Activated T-helper 17 cell treated with anti-CD3 and anti-CD28 coated beads, Interleukin-2, amount 50 U/mL, for 72 hours (primary cell): ENCODE measurements at places on chromosomes 16 and 17.

GRCh38 chr16:525520-526180 is 1.9 kb upstream of the CAPN15 start:
- peak overlapping the region; percentile 98 for H3K27ac ChIP-seq
- peaks cover 32% of the 10 kb centered on the region for H3K36me3 ChIP-seq
- peaks cover 8% of the 10 kb centered on the region for H3K4me1 ChIP-seq

GRCh38 chr17:64081802-64082799 is 47.8 kb downstream of the ERN1 start:
- no peak overlapping the region for H3K4me3 ChIP-seq
- peak; percentile 83 for ATAC-seq
- H3K4me1 ChIP-seq = peaks cover 20% of the 10 kb centered on the region
- no peak overlapping the region for H3K27ac ChIP-seq

DNA sequence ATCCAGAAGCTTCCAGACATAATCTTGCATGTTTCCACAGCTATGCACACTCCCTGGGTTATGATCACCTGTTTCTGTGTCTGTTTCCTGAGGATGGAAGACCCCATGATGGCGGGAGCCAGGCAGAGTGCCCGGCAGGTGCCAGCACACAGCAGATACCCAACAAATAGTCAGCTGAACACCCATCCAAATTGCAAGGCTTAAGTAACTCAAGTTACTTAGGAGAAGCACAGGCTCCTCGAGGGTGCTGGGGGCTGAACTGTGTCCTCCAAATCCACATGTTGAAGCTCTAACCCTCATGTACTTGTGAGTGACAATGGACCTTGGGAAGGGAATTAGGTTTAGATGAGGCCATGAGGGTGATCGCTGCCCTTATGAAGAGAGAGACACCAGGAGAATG is 79.5 kb upstream of the DOC2B start:
- no peaks in the 10 kb centered on the region for H3K4me1 ChIP-seq
- H3K27ac ChIP-seq = no peak overlapping the region
- H3K4me3 ChIP-seq = no peak overlapping the region
- no peak for ATAC-seq
- H3K27me3 ChIP-seq = no peaks in the 10 kb centered on the region
- H3K36me3 ChIP-seq = no peaks in the 10 kb centered on the region

- H3K4me1 ChIP-seq = peaks cover 12% of the 10 kb centered on the region
- H3K27me3 ChIP-seq = no peaks in the 10 kb centered on the region
- peak within 1 kb of the TSS; percentile 82 for H3K4me3 ChIP-seq
Measured at GRCh38 chr16:30526137-30526822, at the start of gene ZNF768. Gene ZNF768, minus strand, starts transcription at chr16:30526566. Its CDS starts 153 bp downstream, at chr16:30526413.

DNA sequence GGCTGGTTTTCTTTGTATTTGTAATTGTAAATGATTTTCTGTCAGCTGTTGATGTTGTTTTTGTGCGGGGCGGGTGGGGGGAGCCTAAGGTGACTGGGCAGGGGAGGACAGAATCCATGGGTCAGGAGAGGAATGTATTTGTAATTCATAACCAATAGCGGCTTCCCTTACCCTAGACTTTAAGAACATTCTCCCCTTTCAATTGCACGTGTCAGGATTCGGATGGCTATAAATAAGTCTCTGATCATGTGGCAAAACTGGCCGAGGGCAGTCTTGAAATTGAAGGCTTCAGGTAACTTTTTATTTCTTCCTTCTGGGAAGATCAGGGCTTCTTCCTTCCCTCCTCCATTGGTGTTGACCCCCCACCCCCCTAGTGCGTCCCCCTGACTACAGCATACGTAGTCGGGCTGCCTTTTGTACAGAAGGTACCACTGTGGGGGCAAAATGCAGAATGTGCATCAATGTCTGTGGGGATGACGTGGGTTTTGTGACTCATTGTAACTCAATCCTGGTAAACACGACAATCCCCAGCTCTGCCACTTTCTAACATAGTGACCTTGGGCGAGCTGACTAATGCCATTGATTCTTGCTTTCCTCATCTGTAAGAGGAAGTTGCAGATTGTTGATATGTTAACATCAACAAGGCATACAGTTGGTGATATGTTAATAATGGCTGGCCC is 16.2 kb downstream of the MARCHF10 start:
- H3K4me3 ChIP-seq = no peak overlapping the region
- no peaks in the 10 kb centered on the region for H3K36me3 ChIP-seq
- H3K27ac ChIP-seq = no peak overlapping the region
- no peak for ATAC-seq

GRCh38 chr17:21542991-21543390 is 149.3 kb upstream of the KCNJ18 start:
- H3K27me3 ChIP-seq = no peaks in the 10 kb centered on the region
- H3K4me3 ChIP-seq = no peak overlapping the region
- H3K27ac ChIP-seq = no peak overlapping the region
- no peak for ATAC-seq
- peaks cover 13% of the 10 kb centered on the region for H3K4me1 ChIP-seq

DNA sequence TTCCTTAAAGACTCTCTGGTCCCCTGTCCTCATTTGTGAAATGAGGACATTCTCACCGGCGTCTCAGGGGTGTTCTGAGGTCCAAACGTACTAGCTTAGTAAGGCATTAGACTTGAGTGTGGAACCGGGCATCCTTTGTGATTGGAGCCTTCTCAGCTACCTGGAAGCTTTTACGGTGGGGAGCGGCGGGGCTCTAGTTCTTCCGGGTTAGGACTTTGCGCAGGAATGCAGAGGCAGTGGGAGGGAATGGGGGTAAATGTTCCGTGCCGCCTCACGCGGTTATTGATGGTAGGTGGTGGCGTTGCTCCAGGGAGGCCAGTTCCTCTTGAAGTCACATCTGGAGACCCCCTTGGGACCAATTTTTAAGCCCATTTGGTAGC is 113.6 kb downstream of the SNX29 start:
- peak overlapping the region; percentile 86 for H3K27ac ChIP-seq
- no peaks in the 10 kb centered on the region for H3K36me3 ChIP-seq
- H3K27me3 ChIP-seq = no peaks in the 10 kb centered on the region

DNA sequence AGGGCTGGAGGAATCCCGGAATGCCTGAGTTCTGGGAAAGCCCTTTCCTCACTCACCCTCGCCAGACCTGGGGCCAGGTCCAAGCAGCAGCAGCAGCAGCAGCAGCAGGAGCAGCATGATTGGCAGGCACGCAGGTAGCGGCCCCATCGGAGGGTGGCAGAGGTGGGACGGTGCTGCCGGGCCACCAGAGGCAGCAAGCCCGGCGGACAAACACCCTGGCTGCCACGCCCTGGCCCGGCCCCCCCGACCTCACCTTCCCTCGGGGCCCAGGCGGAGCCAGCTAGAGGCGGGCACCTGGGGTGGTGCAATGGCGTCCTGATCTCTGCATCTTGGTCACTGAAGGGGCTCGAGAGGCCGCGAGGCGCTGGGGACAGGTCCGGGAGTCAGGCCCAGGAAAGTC is 122.4 kb downstream of the LAT start:
- ATAC-seq = no peak
- H3K4me3 ChIP-seq = no peak overlapping the region
- H3K27ac ChIP-seq = no peak overlapping the region
- peaks cover 84% of the 10 kb centered on the region for H3K36me3 ChIP-seq
- no peaks in the 10 kb centered on the region for H3K27me3 ChIP-seq

- no peaks in the 10 kb centered on the region for H3K4me1 ChIP-seq
- H3K27ac ChIP-seq = peak overlapping the region; percentile 65
- no peak for ATAC-seq
- H3K27me3 ChIP-seq = no peaks in the 10 kb centered on the region
Measured at GRCh38 chr17:28366605-28367004, 1.6 kb upstream of the SEBOX start.

GRCh38 chr17:82177761-82178498 is 34.7 kb downstream of the CCDC57 start:
- no peaks in the 10 kb centered on the region for H3K4me1 ChIP-seq
- no peak overlapping the region for H3K4me3 ChIP-seq
- no peak overlapping the region for H3K27ac ChIP-seq
- ATAC-seq = no peak
- H3K27me3 ChIP-seq = no peaks in the 10 kb centered on the region
- H3K36me3 ChIP-seq = peaks cover 6% of the 10 kb centered on the region

- ATAC-seq = no peak
- peaks cover 15% of the 10 kb centered on the region for H3K27me3 ChIP-seq
- H3K27ac ChIP-seq = no peak overlapping the region
- H3K4me1 ChIP-seq = no peaks in the 10 kb centered on the region
Measured at GRCh38 chr17:73638556-73638955, 5.7 kb downstream of the SDK2 start.

DNA sequence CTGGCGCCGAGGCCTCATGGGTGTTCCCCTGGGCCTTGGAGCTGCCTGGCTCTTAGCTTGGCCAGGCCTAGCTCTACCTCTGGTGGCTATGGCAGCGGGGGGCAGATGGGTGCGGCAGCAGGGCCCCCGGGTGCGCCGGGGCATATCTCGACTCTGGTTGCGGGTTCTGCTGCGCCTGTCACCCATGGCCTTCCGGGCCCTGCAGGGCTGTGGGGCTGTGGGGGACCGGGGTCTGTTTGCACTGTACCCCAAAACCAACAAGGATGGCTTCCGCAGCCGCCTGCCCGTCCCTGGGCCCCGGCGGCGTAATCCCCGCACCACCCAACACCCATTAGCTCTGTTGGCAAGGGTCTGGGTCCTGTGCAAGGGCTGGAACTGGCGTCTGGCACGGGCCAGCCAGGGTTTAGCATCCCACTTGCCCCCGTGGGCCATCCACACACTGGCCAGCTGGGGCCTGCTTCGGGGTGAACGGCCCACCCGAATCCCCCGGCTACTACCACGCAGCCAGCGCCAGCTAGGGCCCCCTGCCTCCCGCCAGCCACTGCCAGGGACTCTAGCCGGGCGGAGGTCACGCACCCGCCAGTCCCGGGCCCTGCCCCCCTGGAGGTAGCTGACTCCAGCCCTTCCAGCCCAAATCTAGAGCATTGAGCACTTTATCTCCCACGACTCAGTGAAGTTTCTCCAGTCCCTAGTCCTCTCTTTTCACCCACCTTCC is 7.9 kb downstream of the HIRIP3 start:
- no peaks in the 10 kb centered on the region for H3K4me1 ChIP-seq
- no peak overlapping the region for H3K27ac ChIP-seq
- H3K27me3 ChIP-seq = no peaks in the 10 kb centered on the region
- ATAC-seq = no peak
- H3K36me3 ChIP-seq = peaks cover 80% of the 10 kb centered on the region
- H3K4me3 ChIP-seq = no peak overlapping the region

- H3K27ac ChIP-seq = peak overlapping the region; percentile 34
- H3K4me3 ChIP-seq = no peak overlapping the region
- peaks cover 70% of the 10 kb centered on the region for H3K36me3 ChIP-seq
- H3K27me3 ChIP-seq = no peaks in the 10 kb centered on the region
- no peak for ATAC-seq
Measured at GRCh38 chr16:22424161-22424937, 49.9 kb upstream of the CDR2 start.

DNA sequence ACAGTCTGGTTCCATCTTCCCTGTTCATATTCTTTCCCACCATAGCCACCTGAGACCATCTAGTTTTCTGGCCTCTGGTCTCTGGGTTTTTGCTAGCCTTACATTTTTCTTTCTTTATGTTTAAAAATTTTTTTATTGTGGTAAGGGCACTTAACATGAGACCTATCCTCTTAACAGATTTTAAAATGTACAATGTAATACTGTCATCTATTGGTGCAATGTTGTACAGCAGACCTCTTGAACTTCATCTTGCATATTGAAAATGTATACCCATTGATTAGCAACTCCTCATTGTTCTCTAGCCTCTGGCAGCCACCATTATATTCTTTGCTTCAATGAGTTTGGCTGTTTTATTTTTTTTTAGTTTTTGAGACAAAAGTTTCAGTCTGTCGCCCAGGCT is 39.2 kb downstream of the ITGAM start:
- H3K27ac ChIP-seq = no peak overlapping the region
- peaks cover 7% of the 10 kb centered on the region for H3K27me3 ChIP-seq
- H3K4me3 ChIP-seq = no peak overlapping the region
- no peaks in the 10 kb centered on the region for H3K4me1 ChIP-seq
- no peak for ATAC-seq

GRCh38 chr17:33981711-33982601 is 273.1 kb upstream of the CCL2 start:
- H3K4me1 ChIP-seq = no peaks in the 10 kb centered on the region
- no peak for ATAC-seq
- H3K27me3 ChIP-seq = peaks cover 7% of the 10 kb centered on the region
- no peak overlapping the region for H3K27ac ChIP-seq
- no peaks in the 10 kb centered on the region for H3K36me3 ChIP-seq
- no peak overlapping the region for H3K4me3 ChIP-seq

GRCh38 chr17:29710520-29710884 is 87.8 kb upstream of the CORO6 start:
- H3K27me3 ChIP-seq = no peaks in the 10 kb centered on the region
- H3K4me1 ChIP-seq = peaks cover 20% of the 10 kb centered on the region
- no peak overlapping the region for H3K4me3 ChIP-seq
- no peak for ATAC-seq
- H3K36me3 ChIP-seq = no peaks in the 10 kb centered on the region
- H3K27ac ChIP-seq = no peak overlapping the region

DNA sequence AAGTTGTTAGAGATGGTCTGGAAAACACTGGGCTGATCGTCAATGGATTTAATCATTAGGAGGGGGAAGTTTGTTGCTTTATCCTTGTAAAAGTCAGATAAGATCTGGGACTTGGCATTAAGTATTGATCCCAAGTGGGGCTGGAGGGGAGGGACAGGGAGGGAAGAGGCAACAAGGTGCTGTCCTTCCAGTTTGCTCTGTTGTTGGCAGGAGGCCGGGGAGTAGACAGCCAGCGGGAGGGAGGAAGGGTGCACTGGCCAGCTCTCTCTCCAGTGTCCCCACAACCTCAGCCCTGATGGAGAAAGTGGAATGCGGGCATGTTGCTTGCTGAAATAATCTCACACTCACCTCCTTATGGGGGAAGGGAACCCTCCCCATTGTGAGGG is 210.2 kb downstream of the CCDC182 start:
- H3K27ac ChIP-seq = no peak overlapping the region
- ATAC-seq = no peak
- H3K27me3 ChIP-seq = no peaks in the 10 kb centered on the region

DNA sequence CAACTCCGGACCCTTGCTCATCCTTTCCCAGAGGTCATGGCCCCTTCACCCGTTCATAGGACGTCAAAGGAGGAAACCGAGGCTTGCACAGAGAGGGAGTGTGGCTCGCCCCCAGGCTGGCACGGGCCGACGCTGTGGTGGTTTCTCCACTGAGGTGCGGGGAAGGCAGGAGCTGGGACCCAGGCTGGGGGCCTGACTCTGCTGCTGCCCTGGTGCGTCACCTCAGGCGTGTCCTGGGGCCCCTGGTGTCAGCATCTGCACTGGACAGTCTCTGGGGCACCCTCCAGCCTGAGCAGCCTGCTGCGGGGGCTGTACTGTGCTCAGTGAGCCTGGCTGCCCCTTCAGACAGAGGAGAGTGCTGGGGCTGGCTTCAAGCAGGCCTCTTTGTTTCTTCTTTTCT is 7.4 kb downstream of the MAP2K3 start:
- no peak overlapping the region for H3K4me3 ChIP-seq
- H3K27ac ChIP-seq = no peak overlapping the region
- ATAC-seq = no peak
- peaks cover 74% of the 10 kb centered on the region for H3K36me3 ChIP-seq
- H3K27me3 ChIP-seq = peaks cover 3% of the 10 kb centered on the region

DNA sequence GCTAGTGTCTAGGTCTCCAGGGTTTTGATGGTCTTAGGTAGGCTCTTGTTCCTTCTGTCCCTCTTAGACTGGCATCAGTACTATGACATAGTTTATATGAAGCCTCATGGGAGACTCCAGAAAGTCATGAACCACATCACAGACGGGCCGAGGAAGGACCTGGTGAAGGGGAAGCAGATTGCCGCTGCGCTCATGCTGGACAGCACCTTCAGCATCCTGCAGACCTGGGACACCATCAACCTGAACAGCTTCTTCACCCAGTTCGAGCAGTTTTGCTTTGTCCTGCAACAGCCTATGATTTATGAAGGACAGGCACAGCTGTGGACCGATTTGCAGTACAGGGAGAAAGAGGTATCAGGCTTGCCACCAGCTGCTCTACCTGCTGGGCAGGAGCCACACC is 34.0 kb downstream of the RNF213 start:
- peak overlapping the region; percentile 81 for H3K27ac ChIP-seq
- H3K27me3 ChIP-seq = no peaks in the 10 kb centered on the region
- no peak for ATAC-seq
- H3K36me3 ChIP-seq = peaks cover 100% of the 10 kb centered on the region
